Daoy (cell line): ENCODE measurements at places on chromosomes 2 and 18. TPM values are rescaled to one million over a fixed set of nuclear protein-coding genes. Genes with fewer than 3 reads are reported as not detected.

GRCh38 chr2:28547906-28548600 lies 52.2 kb downstream of the PLB1 start:
- no peak for DNase-seq

DNA sequence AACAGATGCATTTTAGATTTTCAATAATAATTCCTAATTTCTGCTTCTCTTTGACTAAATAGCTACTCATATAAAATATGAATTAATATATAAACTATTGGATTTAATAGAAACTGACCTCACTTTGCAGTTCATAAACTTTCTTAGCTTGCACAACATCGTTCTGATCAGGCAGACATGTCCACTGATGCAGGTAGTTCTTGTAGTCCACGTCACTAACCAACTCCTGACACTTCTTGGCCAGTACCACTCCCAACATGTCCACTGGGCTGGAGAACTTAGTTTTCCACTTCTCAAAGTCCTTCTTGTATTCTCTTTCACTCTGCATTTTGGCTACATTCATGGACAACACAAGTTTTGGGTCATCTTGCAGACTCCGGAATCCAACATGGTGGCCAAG lies 83.8 kb downstream of the NEB start:
- no peak for DNase-seq

DNA sequence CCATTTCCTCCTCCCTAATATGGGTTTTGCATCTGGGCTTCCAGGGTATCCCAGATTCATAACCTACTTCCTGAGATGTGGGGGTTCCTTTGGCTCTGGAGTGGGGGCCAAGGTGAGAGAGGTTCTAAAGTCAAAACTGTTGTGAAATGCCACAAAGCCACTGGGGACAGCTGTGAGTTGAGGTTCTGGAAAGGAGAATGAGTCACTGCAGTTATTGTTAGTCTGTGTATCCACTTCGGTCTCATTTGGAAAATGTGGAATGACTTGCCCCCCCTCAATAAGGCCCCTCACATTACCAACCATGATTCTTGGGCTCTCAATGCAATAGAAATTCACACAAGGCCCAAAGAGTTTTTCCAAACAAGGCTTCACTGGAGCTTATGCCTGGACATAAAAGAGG lies 51.1 kb upstream of the LGALSL start:
- DNase-seq, result peak; percentile 23

- DNase-seq, result no peak
Measured at GRCh38 chr2:183248866-183249567, 124.8 kb downstream of the NUP35 start.

DDX18 gene
- 113 and 169 TPM in 2 replicates for total RNA-seq
